ENCODE measurements at places on chromosomes 5 and 9.

DNA sequence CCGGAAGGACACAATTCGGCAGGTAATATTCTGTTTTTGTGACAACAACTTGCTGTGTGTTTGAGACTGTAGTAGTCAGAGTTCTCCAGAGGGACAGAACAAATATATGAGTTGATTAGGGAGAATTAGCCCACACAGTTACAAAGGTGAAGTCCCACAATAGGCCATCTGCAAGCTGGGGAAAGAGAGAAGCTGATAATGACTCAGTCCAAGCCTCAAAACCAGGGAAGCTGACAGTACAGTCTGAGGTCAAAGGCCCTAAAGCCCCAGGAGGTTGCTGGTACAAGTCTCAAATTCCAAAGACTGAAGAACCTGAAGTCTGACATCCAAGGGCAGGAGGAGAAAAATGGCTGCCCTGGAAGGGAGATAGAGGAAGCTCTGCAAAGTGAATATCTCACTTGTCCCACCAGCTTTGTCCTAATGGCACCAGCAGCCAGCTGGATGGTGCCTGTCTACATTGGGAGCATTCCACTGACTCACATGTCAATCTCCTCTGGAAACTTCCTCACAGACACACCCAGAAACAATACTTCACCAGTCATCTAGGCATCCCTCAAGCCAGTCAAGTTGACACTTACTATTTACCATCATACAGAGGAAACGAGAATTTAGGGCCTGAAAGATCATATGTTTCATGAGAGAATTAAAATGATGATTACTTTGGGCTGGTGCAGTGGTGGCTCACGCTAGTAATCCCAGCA lies 36.3 kb upstream of the CTXN3 start:
- no peak for DNase-seq

DNA sequence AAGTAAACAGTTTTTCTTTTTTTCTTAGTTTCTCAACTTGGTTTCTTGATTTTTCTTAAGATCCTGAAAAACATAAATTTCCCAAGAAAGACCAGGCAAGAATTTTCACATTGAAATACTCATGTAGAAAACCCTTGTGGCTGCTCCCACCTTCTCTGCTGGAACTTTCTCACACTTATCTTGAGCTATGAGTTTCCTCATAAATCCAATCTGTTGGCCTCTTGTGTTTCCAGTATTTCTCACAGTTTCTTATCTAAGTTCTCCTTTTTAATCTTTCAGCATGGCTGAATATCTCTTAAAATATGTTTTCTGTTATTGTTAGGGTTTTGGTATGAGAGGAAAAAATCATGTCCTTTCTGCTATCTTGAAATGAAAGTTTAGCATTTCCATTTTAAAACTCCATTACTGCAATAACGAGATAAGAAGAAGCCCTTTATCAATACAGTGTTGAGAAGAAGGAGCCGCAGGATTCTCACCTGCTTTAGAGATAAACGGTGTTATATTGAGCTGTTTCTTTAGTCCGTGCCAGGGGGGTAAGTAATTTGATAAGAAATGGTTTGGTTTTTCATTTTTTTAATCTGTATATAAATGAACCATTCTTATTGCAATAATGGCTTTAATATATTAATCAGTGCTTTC lies 89.3 kb downstream of the ALDH1A1 start:
- no peak for DNase-seq

DNA sequence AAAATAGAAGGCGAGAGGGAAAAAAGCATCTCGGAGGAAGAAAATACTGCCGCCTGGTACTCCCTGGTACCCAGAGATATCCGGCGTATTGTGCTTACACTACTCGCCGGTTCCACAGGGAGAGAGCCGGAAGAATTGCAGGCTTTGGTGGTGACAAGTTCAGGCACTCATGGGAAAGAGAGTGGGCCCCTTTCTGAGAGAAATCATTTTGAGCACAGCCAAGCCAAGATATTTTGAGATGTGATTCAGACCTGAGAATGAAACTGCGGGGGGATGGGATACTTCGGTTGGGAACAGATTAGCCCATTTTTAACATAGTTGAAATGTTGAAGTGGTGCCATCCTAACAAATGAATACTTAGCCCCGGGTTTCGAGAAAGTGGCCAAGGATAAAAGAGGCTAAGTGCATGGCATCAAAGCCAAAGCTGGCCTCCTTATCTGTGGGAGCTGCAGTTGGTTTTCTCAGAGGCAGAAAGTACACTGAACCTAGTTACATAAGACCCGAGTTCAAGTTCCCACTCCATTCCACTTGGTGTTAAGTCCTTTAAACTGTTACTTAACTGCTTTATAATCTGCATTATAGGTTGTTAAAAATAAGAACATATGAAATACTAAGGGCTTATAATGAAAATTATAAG lies 62.7 kb downstream of the SLC1A3 start:
- DNase-seq: no peak

DNA sequence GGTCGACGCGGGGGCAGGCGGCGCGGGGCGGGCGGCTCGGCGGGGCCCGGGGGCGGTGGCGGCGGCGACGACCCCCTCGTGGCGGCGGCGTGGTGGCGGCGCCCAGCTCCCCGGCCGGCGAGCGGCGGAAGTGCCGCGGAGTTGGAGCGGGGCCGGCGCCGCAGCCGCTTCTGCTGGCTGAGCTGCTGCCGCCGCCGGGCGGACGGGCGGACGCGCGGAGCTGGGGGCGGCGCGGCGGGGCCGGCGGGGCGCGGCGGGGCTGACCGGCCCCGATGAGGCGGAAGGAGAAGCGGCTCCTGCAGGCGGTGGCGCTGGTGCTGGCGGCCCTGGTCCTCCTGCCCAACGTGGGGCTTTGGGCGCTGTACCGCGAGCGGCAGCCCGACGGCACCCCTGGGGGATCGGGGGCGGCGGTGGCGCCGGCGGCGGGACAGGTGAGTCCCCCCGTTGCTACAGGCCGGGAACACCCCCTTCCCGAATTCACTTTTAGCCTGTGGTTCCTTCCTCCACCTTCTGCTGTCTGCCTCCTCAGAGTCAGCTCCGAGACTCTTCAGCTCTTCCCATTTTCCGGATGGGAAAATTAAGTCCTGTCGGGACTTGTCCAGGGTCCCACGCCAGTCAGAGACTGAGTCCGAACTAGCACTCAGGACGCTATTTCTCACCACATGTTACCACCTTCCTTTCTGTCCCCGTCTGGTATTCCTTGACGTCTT lies at the start of gene GALNT10:
GALNT10 (plus strand) TSS at position 139 of the 710 bp plus-strand sequence; CDS start at position 273, 134 bp downstream.
- DNase-seq: no peak

GRCh38 chr9:134505032-134505431 lies 136.6 kb upstream of the COL5A1 start:
- no peak for DNase-seq

DNA sequence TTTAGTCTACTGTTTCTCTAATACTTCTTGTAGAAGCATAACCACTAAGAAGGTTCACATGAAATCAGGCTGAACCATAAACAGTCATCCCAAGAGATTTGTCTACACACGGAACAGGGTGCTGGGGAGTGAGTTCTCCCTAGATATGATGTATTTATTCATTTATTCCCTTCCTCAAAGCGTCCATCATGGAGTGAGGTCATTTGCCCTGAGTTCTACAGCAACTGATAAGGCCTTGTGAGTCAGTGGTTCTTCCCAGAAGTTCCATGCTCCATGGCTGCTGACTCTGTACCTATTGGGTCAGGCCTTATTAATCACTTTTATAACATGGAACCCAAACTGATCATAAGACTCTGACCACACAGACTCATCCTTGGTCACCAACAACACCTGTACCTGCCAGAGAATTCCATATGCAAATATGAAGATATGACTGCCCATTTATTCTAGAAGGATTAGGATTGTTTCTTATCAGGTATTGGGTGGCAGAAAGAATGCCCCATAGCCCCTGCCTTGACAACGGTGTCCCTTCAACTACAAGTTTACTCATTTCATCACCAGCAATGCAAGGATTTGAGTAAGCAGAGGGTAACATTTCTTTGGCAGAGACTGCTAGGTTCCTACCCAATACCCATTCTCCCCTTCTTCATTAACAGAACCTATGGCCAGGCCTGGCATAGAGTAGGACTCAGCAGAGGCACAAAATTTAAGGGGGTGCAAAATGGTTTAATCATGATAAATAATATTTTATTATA lies 118.1 kb downstream of the LHFPL2 start:
- no peak for DNase-seq

DNA sequence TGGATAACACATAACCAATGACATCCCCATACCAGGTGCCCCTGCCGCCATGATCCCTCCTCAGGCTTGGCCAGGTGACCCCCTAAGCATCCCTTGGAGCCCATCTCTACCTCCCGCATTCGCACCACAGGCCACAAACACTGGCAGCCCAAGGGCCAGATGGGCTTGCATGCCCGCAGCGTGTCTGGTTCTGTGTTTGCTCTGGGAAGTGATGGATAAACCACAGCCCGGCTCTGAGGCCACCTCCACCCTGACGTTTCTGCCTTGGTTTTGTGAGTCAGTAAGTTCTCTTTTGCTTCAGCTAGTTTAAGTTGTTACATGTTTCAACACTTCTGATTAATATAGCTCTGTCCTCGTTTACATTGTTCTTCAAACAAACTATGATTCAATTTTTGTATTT lies 172.4 kb upstream of the PHYKPL start:
- DNase-seq: no peak

- DNase-seq: no peak
Measured at GRCh38 chr5:172151661-172152210, 36.3 kb downstream of the STK10 start.

GRCh38 chr9:97479496-97480159 lies 21.8 kb upstream of the TMOD1 start:
- DNase-seq: no peak

DNA sequence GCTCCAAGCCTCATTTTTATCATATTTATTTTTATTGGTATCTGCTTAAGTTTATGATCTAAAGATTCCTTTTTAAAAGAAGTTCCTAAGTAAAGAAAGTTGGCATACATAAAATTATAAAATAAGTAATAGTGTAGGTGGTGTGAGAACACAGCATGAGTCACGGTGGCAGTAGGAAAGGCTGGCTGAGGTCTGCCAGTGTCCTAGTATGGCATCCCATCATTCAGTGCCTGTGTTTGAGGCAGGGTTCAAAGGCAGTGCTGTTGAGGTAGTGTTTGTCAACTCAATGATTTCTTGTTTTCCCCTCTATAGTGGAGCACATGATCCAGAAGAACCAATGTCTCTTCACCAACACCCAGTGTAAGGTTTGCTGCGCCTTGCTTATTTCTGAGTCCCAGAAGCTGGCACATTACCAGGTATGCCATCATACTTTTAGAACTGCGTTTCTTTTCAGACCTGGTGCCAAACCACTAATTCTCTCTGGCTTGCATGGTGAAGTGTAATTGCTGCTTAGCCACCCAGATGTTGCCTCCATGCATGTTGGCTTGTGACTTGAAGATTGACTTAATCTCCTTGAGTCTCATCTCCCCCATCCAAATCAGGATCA lies 18.4 kb downstream of the ZNF346 start:
- no peak for DNase-seq

GRCh38 chr9:35728041-35728971 lies 3.7 kb downstream of the TLN1 start:
- DNase-seq: no peak
